ENCODE measurements at places on chromosomes 5 and 9.

DNA sequence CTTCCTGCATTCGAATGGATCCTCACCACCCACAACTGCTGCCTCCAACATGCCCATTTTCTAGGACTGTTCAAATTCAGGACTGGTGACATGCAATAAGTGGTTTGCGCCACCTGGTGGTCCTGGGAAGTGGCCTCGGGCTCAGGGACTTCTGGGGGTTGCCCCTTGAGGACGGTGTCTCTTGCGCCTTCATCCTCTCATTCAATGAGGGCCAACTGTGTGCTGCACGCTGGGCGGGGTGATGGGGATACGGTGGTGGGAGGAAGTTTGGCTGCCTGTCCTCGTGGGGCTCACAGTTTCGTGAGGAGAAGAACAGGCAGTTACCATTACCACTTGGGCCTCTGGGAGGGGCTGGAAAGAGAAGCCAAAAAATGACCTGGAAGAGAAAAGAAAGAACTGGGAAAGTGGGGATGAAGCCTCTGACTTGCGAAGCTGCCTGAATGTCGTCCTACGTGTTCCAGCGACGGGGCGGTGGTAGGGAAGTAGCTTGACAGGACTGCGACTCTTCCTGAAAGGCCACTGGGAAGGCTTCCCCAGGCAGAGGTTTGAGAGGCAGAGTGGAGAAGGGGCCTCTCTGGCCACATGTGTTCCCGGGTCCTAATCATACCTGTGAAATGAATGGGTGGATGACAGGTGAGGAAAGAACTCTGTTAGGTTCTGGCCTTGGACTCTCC, 49.0 kb downstream of the PSD2 start:
- H3K27me3 ChIP-seq: peaks cover 85% of the 10 kb centered on the region
- peak; percentile 86 for DNase-seq
- H3K4me3 ChIP-seq: no peak overlapping the region
- peak overlapping the region; percentile 89 for H3K27ac ChIP-seq
- peaks cover 7% of the 10 kb centered on the region for H3K4me1 ChIP-seq

GRCh38 chr9:83294816-83295215, 231.9 kb upstream of the RASEF start:
- H3K27me3 ChIP-seq: peaks cover 13% of the 10 kb centered on the region
- no peak for DNase-seq
- no peaks in the 10 kb centered on the region for H3K36me3 ChIP-seq
- H3K4me1 ChIP-seq: peaks cover 35% of the 10 kb centered on the region

- H3K27ac ChIP-seq: peak overlapping the region; percentile 99
- H3K27me3 ChIP-seq: peaks cover 3% of the 10 kb centered on the region
- peaks cover 6% of the 10 kb centered on the region for H3K36me3 ChIP-seq
- H3K4me3 ChIP-seq: peak overlapping the region; percentile 79
These were observed 169.2 kb downstream of the AUH start for GRCh38 chr9:91192381-91193086.

DNA sequence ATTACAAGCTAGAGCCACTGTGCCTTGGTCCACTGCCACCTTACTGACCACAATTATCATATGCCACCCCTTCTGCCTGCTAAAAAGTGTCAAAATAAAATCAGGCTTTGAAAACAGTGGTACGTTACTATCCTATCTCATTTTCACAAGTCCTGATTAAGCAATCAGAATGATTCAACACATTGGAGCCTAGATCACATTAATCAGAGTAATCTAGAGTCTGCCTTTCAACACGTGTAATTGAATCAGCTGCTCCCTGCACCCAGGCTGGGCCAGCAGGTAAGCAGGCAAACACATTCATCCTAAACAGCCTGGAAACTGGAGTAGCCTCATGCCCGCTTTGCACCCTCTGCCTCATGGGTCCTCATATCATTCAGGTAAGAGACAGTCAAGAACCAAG, 186.2 kb downstream of the DCP2 start:
- H3K27me3 ChIP-seq: no peaks in the 10 kb centered on the region
- no peak for DNase-seq
- H3K36me3 ChIP-seq: no peaks in the 10 kb centered on the region
- H3K4me1 ChIP-seq: peaks cover 60% of the 10 kb centered on the region
- no peak overlapping the region for H3K4me3 ChIP-seq

GRCh38 chr9:113219186-113219936, 1.7 kb downstream of the FKBP15 start:
- DNase-seq: no peak
- H3K4me1 ChIP-seq: peaks cover 37% of the 10 kb centered on the region
- no peak overlapping the region for H3K27ac ChIP-seq
- H3K27me3 ChIP-seq: no peaks in the 10 kb centered on the region
- H3K36me3 ChIP-seq: peaks cover 14% of the 10 kb centered on the region

DNA sequence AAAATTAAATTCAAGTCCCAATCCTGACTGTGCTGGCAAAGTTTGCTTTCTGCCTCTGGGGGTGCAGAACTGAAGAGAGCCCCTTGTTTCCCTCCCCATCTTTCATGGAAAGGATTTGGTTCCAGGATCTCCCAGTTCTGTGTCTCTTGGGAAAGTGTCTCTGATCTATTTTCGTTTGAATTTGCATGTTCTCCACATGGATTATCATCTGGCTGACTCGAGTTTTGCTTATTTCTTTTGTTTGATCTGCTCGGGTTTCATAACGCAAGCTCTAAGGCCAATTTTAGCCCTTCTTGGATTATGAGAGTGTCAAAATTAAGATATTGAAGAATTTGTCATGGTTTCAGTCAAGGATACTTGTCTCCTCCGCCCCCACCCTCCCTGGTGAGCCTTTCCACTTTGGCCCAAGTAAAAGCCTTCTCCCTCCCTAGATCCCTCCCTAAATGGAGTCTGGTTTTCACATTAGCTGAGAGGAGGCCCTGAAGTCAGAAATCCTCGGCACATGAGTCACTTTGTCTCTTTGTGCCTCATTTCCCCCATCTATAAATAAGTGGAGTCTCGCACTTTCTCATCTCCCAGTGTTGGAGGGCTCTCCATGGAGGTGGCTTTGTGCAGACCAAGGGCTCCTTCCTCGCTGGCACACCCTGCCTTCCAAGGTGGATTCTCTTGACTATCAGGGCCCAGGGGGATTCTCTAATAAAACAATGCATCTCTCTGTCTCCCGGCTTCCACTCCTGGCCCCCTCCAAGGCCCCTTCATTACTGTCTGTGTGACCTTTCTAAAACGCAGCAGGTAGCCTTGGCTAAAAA, 17.3 kb downstream of the ADRB2 start:
- DNase-seq: no peak
- no peaks in the 10 kb centered on the region for H3K4me1 ChIP-seq
- no peak overlapping the region for H3K4me3 ChIP-seq
- peaks cover 14% of the 10 kb centered on the region for H3K27me3 ChIP-seq
- H3K36me3 ChIP-seq: no peaks in the 10 kb centered on the region
- H3K27ac ChIP-seq: no peak overlapping the region

DNA sequence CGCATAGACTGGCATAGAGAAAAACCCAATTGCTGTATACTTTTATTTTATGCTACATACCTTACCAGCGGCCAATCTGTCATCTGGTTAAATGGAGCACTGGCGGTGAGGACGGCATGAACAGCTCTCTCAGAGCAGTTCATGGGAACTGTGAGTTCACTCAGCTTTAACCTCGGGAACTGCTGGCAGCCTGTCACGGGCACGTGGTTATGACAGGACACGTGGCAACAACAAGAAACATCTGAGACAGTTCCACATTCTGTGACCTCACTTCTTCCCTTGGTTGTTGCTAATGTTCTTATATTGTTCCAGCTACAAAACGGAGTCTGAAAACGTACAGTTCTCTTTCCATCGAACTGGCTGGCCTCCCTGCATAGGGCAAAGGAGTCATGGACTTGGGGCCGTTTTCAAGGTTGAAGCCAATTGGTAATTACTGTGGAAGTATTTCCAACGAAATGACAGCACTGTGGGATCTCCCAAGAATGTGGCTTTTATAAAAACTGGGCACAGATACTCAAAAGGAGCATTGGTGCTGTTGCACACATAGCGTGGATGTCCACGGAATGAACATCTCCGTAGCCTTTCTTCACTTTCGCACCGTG, 246.3 kb upstream of the DAP start:
- no peaks in the 10 kb centered on the region for H3K36me3 ChIP-seq
- peaks cover 5% of the 10 kb centered on the region for H3K4me1 ChIP-seq
- H3K27ac ChIP-seq: no peak overlapping the region
- DNase-seq: no peak
- peaks cover 11% of the 10 kb centered on the region for H3K27me3 ChIP-seq

GRCh38 chr5:80711938-80712337, 57.2 kb upstream of the DHFR start:
- no peaks in the 10 kb centered on the region for H3K4me1 ChIP-seq
- peak overlapping the region; percentile 50 for H3K27ac ChIP-seq
- H3K36me3 ChIP-seq: peaks cover 42% of the 10 kb centered on the region
- no peak overlapping the region for H3K4me3 ChIP-seq

DNA sequence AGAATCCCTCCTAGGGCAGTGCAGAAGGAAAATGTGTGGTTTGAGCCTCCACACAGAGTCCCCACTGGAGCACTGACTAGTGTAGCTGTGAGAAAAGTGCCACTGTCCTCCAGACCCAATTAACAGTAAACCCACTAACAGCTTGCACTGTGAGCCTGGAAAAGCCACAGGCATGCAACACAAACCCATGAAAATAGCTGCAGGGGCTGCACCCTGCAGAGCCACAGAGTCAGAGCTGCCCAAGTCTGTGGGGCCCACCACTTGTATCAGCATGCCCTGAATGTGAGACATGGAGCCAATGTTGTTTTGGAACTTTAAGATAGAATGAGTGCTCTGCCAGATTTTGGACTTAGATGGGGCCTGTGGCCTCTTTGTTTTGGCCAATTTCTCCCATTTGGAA, 119.8 kb upstream of the CDH9 start:
- no peak for DNase-seq
- no peaks in the 10 kb centered on the region for H3K27me3 ChIP-seq
- no peaks in the 10 kb centered on the region for H3K36me3 ChIP-seq
- no peaks in the 10 kb centered on the region for H3K4me1 ChIP-seq
- H3K4me3 ChIP-seq: no peak overlapping the region

DNA sequence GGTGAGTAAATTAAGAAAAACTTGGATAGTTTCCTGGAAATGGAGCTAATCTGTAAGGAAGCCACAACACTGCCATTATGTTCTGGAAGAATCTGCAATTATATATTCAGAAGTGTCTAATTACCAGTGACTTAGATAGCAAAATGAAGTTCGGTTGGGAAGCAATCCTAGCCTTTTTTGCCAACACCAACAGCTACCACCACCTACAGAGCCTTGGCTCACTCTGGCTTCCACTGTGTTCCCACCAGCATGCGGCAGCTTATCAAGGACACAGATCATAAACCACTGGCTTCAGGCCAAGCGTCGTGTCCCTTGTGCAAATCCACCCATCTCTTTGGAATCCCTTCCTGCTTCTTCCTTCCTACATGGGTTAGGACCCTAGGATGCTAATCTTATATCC, 118.0 kb upstream of the PCA3 start:
- peak overlapping the region; percentile 72 for H3K27ac ChIP-seq
- no peak overlapping the region for H3K4me3 ChIP-seq
- H3K27me3 ChIP-seq: peaks cover 11% of the 10 kb centered on the region
- no peak for DNase-seq

DNA sequence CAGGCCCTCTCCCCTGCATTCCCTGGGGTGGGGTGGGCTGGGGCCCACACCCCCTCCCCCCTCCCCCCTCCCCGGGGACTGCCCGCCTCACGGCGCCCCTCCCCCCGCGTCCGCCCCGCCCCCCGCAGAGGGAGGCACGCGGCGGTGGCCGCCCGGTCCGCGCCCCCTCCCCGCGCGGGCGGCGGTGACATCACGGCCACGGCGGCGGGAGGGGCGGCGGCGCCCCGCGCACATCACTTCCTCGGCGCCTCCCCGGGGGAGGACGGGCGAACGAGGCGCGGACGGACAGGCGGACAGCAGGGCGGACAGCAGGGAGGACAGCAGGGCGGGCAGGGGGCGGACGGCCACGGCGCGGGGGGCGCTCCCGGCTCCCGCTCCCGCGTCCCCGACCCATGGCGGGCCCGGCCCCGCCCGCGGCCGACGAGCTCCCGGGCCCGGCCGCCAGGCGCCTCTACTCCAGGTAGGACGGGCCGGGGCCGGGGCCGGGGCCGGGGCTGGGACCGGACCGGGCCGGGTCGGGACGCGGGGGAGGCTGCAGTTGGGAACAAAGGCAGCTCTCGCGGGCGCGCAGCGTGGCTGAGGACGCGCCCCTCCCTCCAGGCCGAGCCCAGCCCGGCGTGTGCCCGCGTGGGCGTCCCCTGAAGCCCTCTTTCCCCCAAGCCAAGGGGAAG, at the start of gene GPSM1:
Gene GPSM1 (plus strand): TSS at position 236 of the 671 bp plus-strand sequence. CDS start 157 bp downstream, at position 393.
- peak within 1 kb of the TSS; percentile 86 for H3K4me3 ChIP-seq
- H3K4me1 ChIP-seq: peaks cover 56% of the 10 kb centered on the region
- DNase-seq: peak; percentile 70
- peaks cover 5% of the 10 kb centered on the region for H3K27me3 ChIP-seq
- no peaks in the 10 kb centered on the region for H3K36me3 ChIP-seq
- H3K27ac ChIP-seq: peak within 1 kb of the TSS; percentile 88

- H3K4me3 ChIP-seq: no peak overlapping the region
- no peak for DNase-seq
- peaks cover 14% of the 10 kb centered on the region for H3K4me1 ChIP-seq
These were observed 184.6 kb upstream of the MAP1B start for GRCh38 chr5:71922584-71923106.

GRCh38 chr9:35928591-35929452, 19.5 kb downstream of the SPAAR start:
- no peaks in the 10 kb centered on the region for H3K36me3 ChIP-seq
- no peak overlapping the region for H3K27ac ChIP-seq
- H3K27me3 ChIP-seq: peaks cover 16% of the 10 kb centered on the region
- no peak for DNase-seq
- peaks cover 5% of the 10 kb centered on the region for H3K4me1 ChIP-seq

GRCh38 chr9:93244510-93245436, 60.8 kb downstream of the WNK2 start:
- no peaks in the 10 kb centered on the region for H3K36me3 ChIP-seq
- DNase-seq: no peak
- H3K4me3 ChIP-seq: no peak overlapping the region
- no peaks in the 10 kb centered on the region for H3K27me3 ChIP-seq

DNA sequence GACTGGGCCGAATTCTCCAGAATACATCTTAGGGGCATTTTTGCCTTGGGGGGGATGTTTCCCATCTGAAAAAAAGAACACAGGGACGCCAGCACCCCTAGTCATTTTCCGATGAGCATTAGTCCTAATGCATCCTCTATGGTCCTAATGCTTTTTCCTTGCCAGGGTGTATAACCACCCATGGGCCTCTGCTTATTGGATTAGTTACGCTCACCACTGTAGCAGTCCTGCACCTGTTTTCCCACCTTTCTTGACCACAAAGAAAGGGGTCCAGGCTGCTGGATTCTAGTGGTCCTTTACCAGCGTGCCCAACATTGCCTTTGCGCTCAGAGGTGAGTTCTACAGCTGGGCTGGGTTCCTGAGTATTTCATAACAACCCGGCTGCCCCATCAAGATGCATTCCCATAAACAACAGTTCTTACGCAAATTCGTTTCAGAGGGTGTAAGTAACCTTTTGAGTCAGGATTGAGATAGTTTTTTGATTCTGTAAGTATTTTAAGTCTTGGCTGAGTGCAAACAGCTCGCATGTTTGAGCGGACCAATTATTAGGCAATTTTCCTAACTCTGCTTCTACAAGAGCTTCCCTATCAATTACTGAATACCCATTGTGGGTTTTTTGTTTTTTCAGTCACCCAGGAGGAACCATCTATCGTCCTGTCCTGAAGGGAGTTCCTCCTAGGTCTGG, 135.1 kb downstream of the DROSHA start:
- no peak overlapping the region for H3K4me3 ChIP-seq
- peaks cover 17% of the 10 kb centered on the region for H3K36me3 ChIP-seq
- no peak for DNase-seq
